Hematopoietic multipotent progenitor cell treated with erythropoietin and hydrocortisone succinate and interleukin-3 and kit ligand, for 6 days (in vitro differentiated cells): ENCODE measurements at places on chromosomes 3 and 15.

DNA sequence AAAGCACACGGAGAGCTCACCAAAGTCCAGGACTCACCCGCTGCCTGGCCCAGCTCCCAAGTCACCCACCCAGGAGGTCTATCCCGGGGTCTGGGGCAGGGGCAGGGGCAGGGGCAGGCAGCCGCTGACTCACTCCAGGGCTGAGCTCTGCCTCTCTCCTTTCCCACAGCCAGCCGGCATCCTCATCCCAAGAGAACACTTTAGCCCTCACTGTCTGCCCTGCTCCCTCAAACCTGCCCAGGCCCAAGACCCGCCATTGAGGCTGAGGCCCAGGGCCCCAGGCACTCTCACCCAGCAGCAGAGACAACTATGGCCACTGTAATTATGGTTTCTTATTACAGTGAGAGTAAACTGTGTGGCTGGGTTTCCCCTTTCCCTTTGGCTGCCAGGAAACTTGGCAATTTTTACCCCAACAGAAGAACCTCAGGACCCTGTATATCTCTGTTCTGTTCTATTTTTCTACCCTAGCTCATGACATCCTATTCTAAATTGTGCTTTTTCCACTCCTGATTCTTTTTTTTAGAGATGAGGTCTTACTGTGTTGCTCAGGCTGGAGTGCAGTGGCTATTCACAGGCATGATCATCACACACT lies 53.0 kb downstream of the IQSEC1 start:
- no peak for DNase-seq

DNA sequence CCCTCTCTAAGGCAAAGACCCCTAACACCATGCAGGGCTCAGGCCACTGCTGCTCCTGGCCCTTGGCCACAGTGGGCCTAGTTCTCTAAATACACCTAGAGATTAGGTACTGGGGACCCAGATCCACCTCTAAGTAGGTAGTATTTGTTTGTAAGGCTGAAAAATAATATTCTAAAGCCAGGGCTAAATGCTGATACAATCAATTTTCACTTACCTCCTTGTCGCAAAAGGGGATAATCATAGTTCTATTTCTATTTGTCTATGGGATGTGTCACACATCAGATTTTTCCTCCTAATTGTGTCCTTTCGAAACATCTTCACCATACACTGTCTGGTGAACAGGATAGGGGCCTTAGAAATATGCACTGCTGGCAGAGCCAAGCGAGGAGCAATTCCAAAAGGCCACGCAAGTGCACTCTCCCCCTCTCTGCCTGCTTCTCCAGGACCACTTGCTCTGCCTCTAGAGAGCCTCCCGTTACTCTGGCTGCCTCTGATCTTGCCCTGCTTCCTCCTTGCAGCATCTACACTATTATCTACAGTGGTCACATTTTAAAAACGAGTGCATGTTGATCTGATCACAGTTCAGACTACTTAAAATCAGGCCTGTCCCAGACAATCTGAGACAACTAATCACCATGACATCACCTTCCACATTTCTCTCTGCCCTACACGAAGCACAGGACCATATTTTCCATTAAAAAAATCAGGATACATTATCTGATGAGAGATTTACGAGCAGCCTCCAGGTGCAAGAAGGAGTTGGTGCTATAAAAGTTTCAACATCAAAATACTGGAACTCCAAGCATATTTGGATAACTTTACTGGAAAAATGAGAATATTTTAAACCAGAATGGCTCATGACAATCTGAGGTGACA lies 115.4 kb downstream of the MYLK start:
- no peak for DNase-seq

DNA sequence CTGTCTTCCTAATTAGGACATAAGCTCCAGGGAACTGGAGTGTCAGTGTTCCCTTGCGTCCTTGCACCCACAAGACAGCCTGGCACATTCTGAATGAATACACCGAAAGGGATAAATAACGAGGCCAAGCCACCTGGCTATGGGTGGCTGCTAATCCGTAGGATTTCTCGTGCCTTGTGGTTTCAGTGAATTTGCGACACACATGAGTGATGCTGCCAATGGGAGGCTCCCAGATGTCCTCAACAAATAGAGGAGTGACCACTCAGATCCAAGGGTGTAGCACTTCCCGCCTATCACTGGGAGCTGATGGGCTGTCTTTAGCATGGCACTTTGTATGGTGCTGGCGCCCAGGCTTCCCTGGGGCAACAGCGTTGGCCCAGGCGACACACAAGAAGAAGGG lies 43.4 kb downstream of the APBA2 start:
- no peak for DNase-seq

- peak; percentile 18 for DNase-seq
These were observed 35.8 kb upstream of the PPM1L start for GRCh38 chr3:160720123-160720746.

DNA sequence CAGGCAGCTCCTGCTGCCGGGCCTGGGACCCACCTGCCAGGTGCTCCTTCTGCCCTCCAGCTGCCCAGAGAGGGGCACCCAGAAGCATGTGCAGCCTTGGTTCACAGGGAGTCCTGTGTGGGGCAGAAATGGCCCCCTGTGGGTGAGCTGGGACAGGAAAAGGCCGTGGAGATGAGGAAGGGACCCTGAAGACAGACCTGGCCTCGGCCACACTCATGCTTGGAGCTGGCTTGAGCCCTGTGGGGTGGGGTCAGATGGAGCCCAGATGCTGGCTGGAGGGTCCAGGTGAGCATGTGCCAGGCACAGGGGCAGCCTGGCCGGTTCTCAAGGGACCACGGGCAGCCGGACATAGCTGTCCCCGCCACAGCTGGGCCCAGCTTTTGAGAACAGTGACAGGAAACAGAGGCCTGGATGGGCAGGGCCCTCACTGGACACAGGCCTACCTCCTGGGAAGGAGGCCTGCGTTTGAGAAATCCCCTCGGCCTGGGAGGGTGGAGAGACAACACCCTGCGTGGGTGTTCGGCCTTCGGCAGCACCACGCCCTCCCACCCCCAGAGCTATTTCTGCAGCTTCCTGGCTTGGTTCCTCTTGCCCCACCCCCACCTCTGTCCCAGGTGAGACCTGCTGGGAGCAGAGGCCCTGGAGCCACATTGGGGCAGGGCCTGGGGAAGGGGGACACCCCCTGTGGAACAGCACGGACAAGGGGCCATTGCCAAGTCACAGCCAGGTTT lies 132.6 kb upstream of the MEF2A start:
- DNase-seq = peak; percentile 8

DNA sequence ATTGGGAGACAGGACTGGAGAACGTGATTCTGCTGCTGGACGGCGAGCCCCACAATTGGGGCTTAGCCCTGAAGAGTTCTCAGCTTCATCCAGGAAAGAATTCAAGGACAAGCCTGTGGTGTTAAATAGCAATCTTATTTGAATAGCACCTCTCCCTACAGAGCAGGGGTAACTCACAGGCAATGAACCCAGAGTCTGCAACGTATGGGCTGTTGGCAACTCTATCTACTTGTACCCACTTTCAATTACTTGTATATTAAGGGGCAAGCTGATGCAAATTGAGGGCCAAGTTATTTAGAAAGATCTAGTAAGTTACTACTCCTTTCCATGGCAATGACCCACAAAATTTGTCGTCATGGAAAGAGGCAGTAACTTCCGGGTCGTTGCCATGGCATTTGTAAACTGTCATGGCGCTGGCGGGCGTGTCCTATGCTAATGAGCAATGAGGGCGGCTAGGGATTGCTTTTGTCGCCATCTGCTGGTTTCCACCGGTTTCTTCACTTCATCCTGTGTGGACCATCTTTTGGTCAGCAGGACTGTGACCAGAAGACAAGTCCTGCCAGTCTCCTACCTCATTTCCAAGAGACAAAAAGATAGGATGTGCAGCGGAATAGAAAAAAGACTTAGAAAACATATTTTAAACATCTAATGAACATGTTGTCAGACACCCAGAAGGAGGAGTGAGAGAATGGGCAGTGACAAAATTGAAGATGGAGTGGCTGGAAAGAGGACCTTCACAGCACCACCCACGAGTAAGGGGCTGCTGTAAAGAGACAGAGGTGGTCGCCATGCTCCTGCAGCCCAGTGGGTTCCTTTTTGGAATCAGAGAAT lies 45.8 kb upstream of the SH3BP5 start:
- peak; percentile 99 for DNase-seq

GRCh38 chr3:120263792-120264191 lies 21.2 kb downstream of the GPR156 start:
- no peak for DNase-seq

DNA sequence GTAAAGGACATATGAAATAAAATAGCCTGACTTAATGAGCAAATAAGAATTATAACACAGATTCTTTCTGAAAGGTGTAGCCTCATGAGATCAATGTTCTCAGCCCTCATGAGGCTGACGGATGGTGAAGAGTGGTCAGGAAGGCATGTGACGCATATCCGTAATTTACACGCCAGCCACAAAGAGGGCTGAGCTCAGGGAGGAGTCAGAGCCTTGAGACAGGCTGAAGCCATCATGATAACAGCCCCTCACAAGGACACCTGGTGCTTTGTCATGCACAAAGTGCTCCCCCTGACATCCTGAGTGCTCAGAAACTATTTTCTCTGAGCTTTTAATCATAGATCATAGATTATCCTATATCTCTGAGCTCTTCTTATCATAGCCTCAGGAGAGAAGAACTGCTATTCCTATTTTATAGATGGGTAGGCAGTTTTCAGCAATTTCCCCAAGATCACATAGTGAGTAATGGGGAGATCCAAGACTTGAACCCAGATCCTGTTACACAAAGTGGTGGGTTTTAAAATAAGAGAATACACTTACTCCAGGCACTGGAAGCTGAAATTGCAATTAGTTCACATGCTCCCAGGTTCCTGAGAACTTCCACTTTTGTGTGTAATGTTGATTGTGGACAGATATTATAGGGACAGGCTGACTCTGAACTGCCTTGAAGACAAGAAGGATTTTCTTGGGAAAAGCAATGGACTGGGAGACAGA lies 267.1 kb downstream of the RPLP1 start:
- DNase-seq = peak; percentile 87

DNA sequence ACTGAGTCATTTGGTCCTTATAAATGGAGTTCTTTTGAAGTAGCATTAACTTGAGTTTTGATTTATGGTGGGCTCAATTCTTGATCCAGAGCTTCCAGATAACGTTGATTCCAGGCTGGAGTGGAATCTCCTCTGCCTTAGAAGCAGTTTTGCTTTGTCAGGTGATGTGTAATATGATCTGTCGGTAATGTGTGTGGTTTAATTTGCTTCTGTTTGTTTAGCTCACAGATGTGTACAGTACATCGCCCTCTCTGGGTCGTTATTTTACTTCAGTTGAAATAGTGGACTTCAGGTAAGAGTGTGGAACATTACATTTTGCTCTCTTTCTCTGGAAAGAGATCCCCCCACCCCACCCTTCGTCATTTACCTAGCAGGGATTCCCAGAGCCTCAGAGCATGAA lies 23.1 kb downstream of the C3orf52 start:
- DNase-seq = no peak

GRCh38 chr3:102235679-102236078 lies 199.1 kb upstream of the ZPLD1 start:
- no peak for DNase-seq

- no peak for DNase-seq
These were observed 70.8 kb downstream of the GPR156 start for GRCh38 chr3:120214176-120214575.

- DNase-seq = peak; percentile 72
These were observed 1.1 kb upstream of the SPTBN5 start for GRCh38 chr15:41894791-41895463.

DNA sequence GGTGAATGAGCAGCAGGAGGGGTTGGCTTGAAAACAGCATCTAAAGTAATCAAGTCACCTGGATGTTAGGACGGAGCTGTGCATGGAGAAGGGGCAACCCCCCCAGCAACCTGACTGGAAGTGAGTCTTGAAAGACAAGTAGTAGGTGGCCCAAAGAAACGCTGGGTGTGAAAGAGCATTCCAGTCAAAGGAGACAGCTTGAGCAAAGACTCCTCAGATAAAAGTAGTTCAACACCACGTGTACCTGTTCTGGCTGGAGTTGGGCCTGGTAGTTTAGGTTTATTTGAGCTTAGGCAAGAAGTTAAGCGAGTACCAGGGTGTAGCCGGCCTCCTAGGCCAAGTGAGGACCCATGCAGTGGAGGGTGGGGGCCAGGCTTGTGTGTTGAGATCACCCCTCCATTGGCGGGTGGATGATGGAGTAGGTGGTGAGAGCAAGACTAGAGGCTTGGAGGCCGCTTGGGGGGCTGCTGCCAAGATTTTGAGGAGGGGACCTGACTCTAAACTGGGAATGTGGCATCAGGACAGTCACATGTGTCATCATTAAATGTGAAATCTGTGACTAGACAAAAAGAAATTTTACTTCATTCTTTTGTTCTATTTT lies 61.3 kb downstream of the ABHD2 start:
- DNase-seq = no peak

DNA sequence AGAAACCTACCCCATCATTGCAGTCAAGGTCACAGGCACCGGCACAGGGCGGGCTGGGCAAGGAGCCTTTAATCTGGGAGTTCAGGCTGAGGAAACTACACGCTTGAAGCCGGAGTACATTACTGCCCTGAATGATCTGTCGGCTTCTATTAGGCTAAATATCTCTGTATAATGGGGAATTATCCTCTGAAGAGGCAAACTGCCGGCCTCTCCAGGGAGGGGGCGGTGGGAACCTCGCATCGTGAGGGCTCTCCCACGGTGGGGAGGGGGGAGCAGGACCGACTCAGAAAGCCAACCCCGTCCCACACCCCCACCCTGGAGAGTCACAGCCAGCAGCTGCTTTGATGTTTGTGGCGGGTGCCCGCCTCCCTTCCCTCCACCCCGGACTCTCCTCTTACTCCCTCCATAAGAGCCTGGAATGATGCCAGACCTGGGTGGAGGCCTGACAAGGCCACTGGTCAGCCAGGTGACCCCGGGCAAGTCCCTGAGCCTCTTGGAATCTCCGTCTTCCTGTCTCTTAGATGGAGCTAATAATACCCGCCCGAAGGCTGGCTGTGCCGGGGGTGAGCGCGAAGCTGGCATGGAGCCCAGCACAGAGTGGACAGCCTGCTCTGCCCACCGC lies 63.4 kb upstream of the LINGO1 start:
- no peak for DNase-seq

DNA sequence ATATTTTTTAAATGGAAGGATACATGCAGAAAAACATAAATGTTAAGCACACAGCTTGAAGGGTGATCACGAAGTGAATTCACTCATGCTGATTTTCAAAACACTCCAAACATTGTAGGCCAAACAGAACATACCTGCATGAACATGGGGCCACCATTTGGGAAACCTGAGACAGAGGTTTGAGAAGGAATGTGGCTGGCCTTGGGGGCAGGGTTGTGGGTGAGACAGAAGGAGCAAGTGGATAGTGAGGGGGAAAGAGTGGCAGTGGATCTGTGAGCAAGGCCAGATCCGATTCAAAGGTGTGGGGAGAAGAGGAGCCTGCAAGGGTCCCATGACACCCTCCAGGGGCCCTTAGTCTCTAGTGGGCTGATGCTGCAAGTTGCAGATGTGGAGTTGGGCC lies 94.9 kb downstream of the HMG20A start:
- no peak for DNase-seq

- no peak for DNase-seq
These were observed 7.5 kb downstream of the MAGI1 start for GRCh38 chr3:66031102-66031698.
